NCI-H524 (cell line): ENCODE measurements at places on chromosomes 2 and 18.

DNA sequence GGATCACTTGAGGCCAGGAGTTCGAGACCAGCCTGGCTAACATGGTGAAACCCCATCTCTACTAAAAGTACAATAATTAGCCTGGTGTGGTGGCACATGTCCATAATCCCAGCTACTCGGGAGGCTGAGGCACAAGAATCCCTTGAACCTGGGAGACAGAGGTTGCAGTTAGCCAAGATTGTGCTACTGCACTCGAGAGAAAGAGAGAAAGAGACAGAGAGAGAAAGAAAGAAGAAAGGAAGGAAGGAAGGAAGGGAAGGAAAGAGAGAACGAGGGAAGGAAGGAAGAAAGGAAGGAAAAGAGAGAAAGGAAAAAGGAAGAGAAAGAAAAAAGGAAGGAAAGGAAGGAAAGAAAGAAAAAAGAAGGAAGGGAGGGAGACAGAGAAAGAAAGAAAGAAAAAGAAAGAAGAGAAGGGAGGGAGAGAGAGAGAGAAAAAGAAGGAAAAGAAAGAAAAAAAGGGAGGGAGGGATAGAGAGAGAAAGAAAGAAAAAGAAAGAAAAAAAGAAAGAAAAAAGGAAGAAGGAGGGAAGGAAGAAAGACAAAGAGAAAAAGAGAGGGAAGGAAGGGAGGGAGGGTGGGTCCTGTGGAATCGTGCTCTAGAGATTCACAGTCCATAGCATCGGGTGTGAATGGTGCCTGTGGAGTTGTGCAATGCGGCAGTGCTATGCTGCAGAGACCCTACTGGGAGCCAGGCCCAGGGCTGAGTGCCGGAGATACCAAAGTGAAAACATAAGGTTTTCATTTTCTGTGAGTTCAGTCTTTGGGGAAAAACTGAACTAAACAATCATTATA, 4.6 kb upstream of the SDC1 start:
- DNase-seq, result no peak

- DNase-seq, result no peak
Observed at GRCh38 chr18:46320297-46320696, 216.1 kb downstream of the HAUS1 start.

DNA sequence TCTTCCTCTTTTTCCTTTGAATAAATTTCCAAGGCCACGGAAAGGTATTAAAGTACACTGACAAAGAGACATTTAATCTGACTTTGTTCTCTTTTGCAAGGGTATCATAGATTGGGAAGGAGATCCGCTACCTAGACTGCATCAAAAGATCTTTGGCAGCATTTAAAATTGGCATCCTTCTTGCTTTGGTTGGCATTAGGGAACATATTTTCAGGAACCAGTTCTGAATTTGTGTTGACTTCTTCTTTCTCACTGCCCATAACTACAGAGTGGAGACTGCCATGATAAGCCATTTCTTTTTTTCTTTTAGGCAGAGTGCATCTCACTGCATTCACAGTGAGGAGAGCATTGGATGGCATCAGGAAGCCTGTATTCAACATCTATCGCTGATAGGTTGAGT, 83.4 kb downstream of the DOCK10 start:
- no peak for DNase-seq

DNA sequence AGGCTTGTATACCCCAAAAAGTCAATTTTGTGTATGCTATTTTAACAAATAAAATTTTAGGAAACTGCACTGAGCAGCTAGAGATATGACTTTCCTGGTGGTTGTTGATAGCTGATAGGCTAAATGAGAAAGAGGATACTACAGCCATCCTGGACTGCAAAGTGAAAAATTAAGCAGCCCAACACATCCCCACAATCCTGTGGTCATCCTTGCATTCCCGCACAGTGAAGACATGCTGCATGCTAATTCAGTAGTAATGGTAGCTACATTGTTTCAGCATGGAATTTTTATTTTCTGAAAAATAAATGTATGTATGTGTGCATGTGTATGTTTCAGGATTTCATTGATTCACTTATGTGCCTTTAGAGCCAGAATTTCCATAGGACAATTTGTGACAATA, 124.2 kb upstream of the CCDC68 start:
- DNase-seq, result no peak

DNA sequence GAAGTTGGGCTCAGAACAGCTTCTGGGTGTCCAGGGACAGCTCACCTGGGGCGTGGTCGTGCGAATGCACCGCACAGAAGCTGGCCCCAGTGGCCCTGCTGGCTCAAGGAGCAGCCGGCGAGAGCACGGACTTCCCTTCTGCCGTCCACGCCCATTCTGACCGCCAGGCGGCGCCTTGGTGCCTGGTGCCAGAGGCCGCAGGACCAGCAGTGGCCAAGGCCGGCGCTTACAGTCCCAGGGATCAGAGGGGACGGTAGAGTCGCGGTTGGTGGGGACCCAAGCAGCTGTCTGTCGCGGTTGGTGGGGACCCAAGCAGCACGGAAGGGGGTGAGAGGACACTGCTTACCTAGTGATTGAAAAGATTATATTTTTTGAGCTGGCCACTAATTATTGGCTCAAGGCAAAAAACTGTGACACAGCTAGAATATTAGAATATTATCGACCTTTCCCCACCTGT, 25.7 kb downstream of the NPPC start:
- DNase-seq, result no peak
